Cardiac muscle cell (in vitro differentiated cells and primary cell): ENCODE measurements at places on chromosomes 5 and 9. TPM values are rescaled to one million over a fixed set of nuclear protein-coding genes. Genes with fewer than 3 reads are reported as not detected.

DNA sequence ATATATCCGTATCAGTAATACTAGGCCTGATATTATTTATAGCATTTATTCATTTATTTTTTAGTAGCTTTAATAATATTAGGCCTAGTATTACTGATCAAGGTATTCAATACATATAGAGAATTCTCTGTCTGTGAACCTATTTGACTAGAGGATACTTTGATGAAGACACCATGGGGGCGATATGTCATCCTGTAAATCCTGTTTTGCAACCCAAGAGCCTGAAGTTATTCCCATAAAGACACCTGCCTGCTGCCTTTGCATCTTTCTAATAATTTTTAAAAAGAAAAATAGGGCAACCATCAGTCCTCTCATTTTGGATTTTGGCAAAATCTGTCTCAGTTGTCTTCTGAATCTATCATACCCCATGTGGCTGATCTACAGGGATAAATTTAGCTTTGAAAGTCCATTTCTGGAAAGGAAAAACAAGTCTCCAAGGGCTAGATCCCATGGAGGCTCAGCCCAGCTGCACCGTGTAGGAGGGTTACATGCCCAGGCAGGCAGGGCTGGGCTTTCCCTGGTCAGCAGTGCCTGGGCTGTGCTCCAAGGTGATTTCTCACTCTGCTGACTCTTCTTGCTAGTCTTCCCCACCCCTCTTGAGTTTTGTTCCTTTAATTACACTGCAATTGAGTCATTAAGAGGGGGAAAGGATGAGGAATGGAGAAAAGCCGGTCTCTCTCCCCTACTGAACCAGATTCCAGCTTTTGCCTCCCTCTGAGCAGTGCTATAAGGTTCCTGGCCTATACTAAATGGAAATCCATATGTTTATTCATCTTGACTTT lies 169.0 kb downstream of the TRIM32 start:
- DNase-seq, result no peak

- DNase-seq, result no peak
Observed at GRCh38 chr9:112112519-112112918, 62.6 kb downstream of the SUSD1 start.

DNA sequence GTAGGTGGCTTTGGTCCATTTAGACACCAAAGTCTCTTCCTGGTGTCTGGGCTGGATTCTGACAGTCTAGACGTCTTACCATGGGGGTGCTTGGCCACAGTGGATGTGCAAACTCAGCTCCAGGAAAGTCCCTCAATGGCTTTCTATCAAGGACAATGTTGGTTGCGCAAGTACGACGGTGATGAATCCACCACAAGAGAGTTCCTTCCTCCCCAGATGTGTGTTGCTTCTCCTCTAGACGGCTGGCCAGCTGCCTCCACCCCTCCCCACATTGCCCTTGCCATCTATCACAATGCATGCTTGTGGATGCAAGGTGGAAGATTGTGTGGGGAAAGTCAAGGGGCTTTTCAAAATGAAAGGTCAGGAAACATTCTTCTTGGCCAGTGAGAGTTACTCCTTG lies 89.7 kb upstream of the IRX2 start:
- no peak for DNase-seq

DNA sequence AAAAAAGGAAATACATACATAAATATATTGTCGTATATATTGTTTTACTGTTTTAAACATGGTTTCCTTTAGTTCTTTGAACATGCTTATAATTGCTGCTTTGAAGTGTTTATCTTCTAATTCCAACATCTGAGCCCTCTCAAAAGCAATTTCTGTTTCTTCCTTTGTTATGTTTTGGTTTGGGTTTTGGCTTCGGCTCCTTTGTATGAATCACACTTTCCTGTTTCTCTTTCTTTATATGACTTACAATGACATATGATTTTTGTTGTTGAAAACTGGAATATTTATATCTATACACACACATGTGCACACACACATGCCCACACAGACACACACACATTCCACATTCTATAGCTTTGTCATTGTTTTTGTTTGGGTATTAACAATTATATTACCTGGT lies 1206.7 kb downstream of the CDH12 start:
- peak; percentile 21 for DNase-seq

GRCh38 chr5:6837519-6838110 lies 124.4 kb downstream of the TENT4A start:
- no peak for DNase-seq

DNA sequence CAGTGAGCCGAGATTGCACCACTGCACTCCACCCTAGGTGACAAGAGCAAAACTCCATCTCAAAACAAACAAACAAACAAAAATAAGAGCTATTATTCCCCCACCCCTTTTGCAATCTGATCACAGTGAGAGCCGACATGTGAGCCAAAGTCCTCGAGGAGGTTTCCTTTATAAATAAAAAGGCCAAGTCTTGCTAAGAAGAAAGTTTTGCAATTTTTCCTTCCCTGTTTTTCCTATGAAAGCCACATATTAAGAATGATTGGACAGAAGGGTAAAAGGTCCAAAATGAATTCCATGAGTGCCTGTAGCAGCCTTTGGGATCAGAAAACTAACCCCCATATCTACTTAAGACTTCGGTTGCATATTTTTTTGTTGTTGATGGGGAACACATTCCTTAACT lies 179.7 kb downstream of the TSSK1B start:
- no peak for DNase-seq

GAPT gene
- total RNA-seq, result not detected in 2 replicates

PRRX2 gene
- total RNA-seq, result 1.6 and 10.2 TPM in 2 replicates

FAM170A gene
- total RNA-seq, result 0.32 TPM in 1 of 2 replicates, not detected in the other

UNC5A gene
- 0.86 and 1.4 TPM in 2 replicates for total RNA-seq

PMPCA gene
- total RNA-seq, result 73.5 and 74.5 TPM in 2 replicates
